Left lung (tissue), 14 donors: ENCODE measurements at places on chromosomes 3 and 15. TPM values are rescaled to one million over a fixed set of nuclear protein-coding genes. Genes with fewer than 3 reads are reported as not detected.

The ZNF662 gene
- 6.7 TPM for total RNA-seq

The LRTM1 gene
- total RNA-seq = not detected

The RAB6B gene
- 3.7 TPM for total RNA-seq

The KCNMB2 gene
- 0.45 TPM for total RNA-seq

The IGDCC3 gene
- total RNA-seq = 0.20 TPM

The P3H2 gene
- 29.1 TPM for total RNA-seq

The OR5K2 gene
- total RNA-seq = not detected

The HTR3E gene
- not detected for total RNA-seq

The MRAS gene
- 48.0 TPM for total RNA-seq

The CKMT1B gene
- total RNA-seq = 3.7 TPM

The CFAP92 gene
- total RNA-seq = 1.7 TPM

The MEGF11 gene
- not detected for total RNA-seq

The C3orf49 gene
- not detected for total RNA-seq

The GUCA1C gene
- not detected for total RNA-seq

The UBAP1L gene
- total RNA-seq = 2.7 TPM

The KCNH8 gene
- total RNA-seq = 0.12 TPM

The SV2B gene
- 0.58 TPM for total RNA-seq

The FNDC3B gene
- total RNA-seq = 182 TPM

The WDR53 gene
- 10.2 TPM for total RNA-seq

The GOLGA6A gene
- not detected for total RNA-seq

The SEMA3B gene
- total RNA-seq = 92.7 TPM

The XCR1 gene
- total RNA-seq = 0.44 TPM

The FRMD5 gene
- total RNA-seq = 2.4 TPM

The CDCP1 gene
- 31.4 TPM for total RNA-seq

The TMEM89 gene
- total RNA-seq = not detected

The P2RY1 gene
- 7.6 TPM for total RNA-seq

The CPNE4 gene
- total RNA-seq = 0.52 TPM

The SLC22A13 gene
- 0.32 TPM for total RNA-seq

The EPHB1 gene
- total RNA-seq = 4.3 TPM

The PLOD2 gene
- 52.6 TPM for total RNA-seq

The CCNB2 gene
- total RNA-seq = 11.0 TPM

The KCNAB1 gene
- total RNA-seq = 1.5 TPM

The NRG4 gene
- 0.32 TPM for total RNA-seq

The CYP8B1 gene
- not detected for total RNA-seq

The RAMAC gene
- 17.2 TPM for total RNA-seq

The NANOGP8 gene
- not detected for total RNA-seq

The PPP1R14D gene
- 0.47 TPM for total RNA-seq

The ABI3BP gene
- 138 TPM for total RNA-seq

The BTBD1 gene
- total RNA-seq = 41.4 TPM

The SPTSSB gene
- not detected for total RNA-seq

The CAND2 gene
- total RNA-seq = 7.8 TPM

The ENTPD3 gene
- 4.5 TPM for total RNA-seq

The CFAP100 gene
- total RNA-seq = 8.2 TPM

The CCR3 gene
- not detected for total RNA-seq

The MEIS2 gene
- 18.7 TPM for total RNA-seq

The ANKDD1A gene
- 3.4 TPM for total RNA-seq

The ACSBG1 gene
- 1.9 TPM for total RNA-seq

The PCLAF gene
- total RNA-seq = 14.9 TPM

The FES gene
- total RNA-seq = 65.2 TPM

The FGD5 gene
- 48.7 TPM for total RNA-seq

The DGKG gene
- 7.6 TPM for total RNA-seq

The MESP2 gene
- total RNA-seq = not detected
